ENCODE measurements at places on chromosomes 13 and 19.
A peak's percentile ranks its signal among the peaks of the same experiment; 100 is the strongest.

DNA sequence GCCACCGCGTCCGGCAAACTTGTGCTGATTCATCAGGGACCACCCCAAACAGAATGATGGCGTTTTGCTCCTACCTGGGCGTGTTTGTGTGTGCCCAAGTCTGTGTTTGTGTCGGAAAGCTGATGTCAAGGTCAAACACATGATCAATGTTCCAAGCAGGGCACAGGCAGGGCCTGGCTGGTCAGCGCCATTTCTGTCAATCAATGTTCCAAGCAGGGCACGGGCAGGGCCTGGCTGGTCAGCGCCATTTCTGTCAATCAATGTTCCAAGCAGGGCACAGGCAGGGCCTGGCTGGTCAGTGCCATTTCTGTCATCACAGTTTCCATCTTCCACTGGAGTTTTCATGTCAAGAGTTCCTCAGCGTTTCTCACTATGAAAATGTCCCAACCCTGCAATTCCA, 14.9 kb upstream of the GRTP1 start:
- DNase-seq, result no peak

DNA sequence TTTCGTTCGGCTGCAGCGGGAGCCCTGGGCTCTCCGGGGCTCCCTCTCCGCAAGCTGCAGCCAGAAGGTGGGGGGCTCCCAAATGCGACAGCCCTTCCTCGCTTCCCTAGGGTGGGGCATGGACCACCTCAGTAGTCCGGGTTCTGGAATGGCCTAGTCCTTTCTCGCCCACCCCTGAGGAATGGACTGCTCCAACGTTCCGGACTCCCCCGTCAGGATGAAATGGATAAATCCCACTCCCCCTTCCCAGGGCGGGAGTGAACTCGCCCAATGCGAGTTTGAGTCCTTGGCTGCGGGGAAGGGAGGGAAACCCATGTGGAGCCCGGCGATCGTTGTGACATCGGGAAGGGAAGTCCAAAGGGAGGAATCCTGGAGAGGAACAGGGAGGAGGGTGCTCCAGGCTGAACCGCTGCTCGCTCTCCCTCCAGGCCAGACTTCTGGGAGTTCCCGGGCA, 5.5 kb downstream of the HRC start:
- DNase-seq, result peak; percentile 90

- no peak for DNase-seq
Observed at GRCh38 chr19:35153701-35154524, 622 bp upstream of the FXYD5 start.

GRCh38 chr19:47507924-47508553, 6.8 kb downstream of the NAPA start:
- no peak for DNase-seq

- DNase-seq, result peak; percentile 73
Observed at GRCh38 chr13:23870356-23871140, 18.7 kb downstream of the MIPEP start.

- DNase-seq, result no peak
Observed at GRCh38 chr19:11652056-11652455, 54.8 kb downstream of the ZNF627 start.

- DNase-seq, result no peak
Observed at GRCh38 chr19:5145521-5146511, 176.9 kb downstream of the KDM4B start.

All from LHCN-M2 (cell line).